ENCODE measurements at places on chromosomes 12 and 14.

- DNase-seq = no peak
These were observed 42.7 kb downstream of the GPHB5 start for GRCh38 chr14:63276016-63276415.

GRCh38 chr14:98886982-98887381 is 385.0 kb downstream of the BCL11B start:
- no peak for DNase-seq

GRCh38 chr14:31037709-31038221 is 11.6 kb upstream of the STRN3 start:
- DNase-seq = no peak

DNA sequence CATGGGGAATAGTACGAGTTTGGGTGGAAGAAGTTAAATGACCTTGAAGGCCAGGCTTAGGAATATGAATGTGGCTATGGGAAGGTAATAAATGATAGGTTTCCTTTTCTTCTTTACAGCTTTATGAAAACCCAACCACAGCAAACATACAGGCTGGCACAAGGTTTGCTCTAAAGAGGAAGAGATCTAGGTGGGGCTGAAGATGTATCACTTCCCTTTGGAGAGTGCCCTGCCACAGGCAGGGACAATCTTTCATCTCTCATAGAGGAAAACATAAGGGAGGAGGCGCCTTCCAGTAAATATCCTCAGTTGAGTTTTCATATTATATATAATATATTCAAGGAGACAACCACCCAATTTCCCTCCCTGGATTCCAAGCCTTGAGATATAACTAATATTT is 72.9 kb upstream of the FRMD6 start:
- DNase-seq = no peak

- no peak for DNase-seq
These were observed 36.3 kb upstream of the PNMA1 start for GRCh38 chr14:73750531-73750901.

- DNase-seq = no peak
These were observed 17.9 kb upstream of the CAMKK2 start for GRCh38 chr12:121314431-121314830.

- no peak for DNase-seq
These were observed 27.1 kb downstream of the GALNT4 start for GRCh38 chr12:89497467-89497866.

GRCh38 chr14:31886156-31886835 is 190.8 kb upstream of the ARHGAP5 start:
- DNase-seq = peak; percentile 60

GRCh38 chr12:111692575-111693210 is 6.8 kb downstream of the ACAD10 start:
- no peak for DNase-seq

- no peak for DNase-seq
These were observed 187.9 kb downstream of the ETV6 start for GRCh38 chr12:11837216-11837934.

- no peak for DNase-seq
These were observed 9.2 kb upstream of the HIP1R start for GRCh38 chr12:122825773-122826724.

DNA sequence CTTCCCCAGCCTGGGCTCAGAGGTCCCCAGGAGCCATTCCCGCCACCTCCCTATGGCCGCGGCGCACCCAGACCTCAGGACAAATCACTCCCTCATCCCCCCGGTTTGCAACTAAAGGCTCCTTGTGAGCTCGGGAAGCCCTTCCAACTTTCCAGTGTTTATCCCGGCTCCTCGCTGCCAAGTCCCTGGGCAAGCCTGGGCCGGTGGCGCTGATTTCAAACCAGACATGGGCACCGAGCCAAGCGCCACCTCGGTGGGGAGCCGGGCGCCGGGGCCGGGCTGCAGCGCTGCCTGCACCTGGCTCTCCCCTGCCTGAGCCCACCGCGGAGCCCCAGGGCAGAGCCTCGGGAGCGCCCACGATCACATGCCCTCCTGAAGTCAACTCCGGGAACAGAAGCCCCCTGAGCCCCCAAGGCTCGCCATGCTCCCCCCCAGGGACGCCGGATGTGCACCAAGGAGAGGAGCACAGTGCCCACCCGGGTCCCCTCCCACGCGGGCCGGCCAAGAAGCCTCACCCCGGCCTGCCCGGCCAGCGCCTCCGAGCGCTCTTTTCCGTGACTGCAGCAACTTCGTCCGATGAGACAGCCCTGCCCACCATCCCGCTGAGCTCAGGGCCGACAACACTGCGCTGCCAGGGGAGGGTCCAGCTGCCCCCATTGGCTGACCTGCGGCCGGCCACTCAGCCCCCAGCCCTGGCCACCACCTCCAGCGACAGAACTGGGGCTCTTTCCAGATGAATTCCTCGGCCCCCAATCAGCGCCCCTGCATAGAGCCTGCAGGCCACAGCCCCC is 50.0 kb downstream of the NCOR2 start:
- peak; percentile 43 for DNase-seq

- no peak for DNase-seq
These were observed 20.3 kb upstream of the EMP1 start for GRCh38 chr12:13176256-13176655.

- DNase-seq = no peak
These were observed 137.6 kb upstream of the SSTR1 start for GRCh38 chr14:38070061-38070588.

GRCh38 chr12:51323966-51324895 is at the start of gene BIN2:
TSS of gene BIN2 (minus strand) at chr12:51324174. CDS start at chr12:51324102, 72 bp downstream.
- DNase-seq = no peak

- no peak for DNase-seq
These were observed 35.6 kb downstream of the GNS start for GRCh38 chr12:64723630-64724029.

DNA sequence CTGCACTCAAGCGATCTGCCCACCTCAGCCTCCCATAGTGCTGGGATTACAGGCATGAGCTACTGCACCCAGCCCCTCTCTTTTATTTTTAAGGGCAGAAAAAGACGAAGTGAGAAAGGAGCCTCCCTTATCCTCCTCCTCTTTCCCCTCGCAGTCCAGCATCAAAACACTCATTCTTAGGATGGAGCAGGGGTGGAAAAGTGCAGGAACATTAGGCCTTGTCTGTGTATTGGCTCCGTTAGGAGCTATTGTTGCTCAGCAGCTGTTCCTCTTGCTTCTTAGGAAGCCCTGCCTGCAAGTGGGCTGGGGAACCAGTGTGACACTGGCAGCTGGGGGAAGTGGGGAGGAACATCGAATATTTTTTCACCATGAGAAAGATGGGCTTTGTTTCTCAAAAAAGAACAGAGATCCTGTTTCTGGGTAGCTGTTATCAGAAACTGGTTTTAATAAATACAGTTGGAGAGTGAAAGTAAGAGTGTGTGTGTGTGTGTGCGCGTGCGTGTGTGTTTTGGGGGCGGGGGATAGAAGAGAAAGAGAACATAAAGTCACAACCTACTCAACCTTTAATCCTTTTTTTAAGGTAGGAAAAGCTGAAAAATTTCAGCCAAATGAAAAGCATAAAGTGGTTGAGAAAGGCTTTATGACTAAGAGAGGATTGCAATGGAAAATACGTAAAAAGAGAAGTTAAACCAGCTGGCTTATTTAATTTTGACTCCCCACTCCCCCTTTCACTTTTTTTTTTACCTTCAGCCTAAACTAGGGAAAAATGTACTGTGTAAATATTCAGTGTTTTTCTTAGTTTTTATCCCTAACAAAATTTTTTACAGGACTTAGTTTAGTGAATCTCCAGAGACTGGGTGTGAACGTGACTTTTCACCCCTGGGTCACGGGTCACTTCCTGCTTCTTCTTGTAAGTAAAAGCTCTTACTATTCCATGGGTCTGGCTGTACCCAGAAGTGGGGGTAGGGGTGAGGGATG is 197.2 kb upstream of the PLEKHG7 start:
- DNase-seq = peak; percentile 16

GRCh38 chr14:78967111-78967809 is 797.1 kb downstream of the NRXN3 start:
- DNase-seq = peak; percentile 81

- peak; percentile 77 for DNase-seq
These were observed 116.2 kb downstream of the DIP2B start for GRCh38 chr12:50620978-50621360.

- peak; percentile 49 for DNase-seq
These were observed 63.7 kb downstream of the ZNF664 start for GRCh38 chr12:124036657-124037109.

DNA sequence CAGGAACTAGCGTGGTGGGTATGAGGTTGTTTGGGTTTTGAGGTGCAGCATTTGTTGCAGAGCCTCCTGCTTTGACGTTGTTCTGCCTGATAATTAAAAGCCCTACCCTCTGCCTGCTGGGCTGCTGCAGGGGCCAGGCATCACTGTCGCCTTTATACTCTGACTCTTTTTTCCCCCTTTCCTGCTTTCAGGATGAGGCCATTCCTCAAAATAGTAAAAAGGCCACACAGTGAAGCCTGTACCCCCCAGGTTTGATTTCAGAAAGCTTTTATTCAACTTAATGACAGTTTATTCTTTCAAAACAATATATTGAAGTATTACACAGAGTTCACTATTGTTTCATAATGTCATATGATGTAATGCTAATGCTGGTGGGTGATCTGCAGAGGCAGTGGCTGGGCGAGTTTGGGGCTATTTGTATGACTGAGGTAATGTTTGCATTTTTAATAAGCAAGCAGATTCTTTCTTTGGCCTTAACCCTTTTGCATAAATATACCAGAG is 9.1 kb downstream of the BORCS5 start:
- DNase-seq = peak; percentile 30

DNA sequence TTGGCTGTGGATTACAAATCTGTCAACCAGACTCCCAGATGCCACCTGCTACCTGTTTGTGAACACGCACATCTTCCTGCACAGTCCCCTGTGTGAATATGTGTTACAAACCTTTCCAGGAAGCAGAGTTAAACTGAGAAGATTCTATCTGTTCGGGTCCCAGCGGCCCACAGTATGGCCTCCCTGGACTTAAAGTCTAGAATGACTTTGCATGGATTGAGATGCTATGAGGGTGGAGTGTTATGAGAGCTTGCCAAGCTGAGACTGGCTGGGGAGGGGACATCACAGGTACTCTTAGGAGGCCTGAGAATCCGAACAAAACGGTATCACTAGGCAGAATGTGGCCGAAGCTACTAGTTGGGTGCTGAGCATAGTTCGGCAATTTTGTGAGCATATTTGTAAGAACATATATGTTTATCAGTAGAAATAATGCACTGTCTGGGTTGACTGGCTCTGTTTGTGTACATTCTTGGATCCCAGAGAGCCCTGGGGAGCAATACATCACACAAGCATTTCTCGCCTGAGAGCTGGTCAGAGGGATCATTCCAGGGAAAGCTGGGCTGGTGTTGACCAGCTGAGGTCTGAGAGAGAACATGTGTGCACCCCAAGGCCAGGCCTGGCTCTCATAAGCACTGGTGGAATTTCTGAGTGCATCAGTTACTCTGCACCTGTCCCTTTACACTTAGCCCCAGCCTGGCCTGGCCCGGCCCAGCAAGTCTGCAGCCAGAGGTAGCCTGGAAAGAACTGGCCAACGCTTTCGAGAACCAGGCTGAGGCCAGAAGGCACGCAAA is 29.8 kb upstream of the LTBP2 start:
- DNase-seq = peak; percentile 81

DNA sequence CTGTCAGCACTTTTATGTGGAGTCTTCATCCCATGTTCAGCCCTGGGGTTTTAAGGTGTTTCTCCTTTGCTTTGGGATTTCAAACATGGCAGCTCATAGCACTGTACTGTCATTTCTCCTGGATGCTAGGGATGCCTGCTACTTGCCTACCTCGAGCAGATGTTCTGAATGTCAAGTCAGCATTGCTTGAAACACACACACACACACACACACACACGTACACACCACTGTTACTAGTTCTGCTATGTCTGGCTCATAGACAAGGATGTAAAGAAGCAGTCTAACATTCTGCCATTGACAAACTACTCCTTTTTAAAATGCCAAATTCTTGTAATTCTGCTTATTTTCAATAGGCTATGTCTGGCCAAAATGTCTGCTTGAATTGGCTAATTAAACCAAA is 72.7 kb downstream of the SAMD4A start:
- peak; percentile 47 for DNase-seq

GRCh38 chr14:79369359-79370332 is 841.7 kb downstream of the DIO2 start:
- peak; percentile 90 for DNase-seq

DNA sequence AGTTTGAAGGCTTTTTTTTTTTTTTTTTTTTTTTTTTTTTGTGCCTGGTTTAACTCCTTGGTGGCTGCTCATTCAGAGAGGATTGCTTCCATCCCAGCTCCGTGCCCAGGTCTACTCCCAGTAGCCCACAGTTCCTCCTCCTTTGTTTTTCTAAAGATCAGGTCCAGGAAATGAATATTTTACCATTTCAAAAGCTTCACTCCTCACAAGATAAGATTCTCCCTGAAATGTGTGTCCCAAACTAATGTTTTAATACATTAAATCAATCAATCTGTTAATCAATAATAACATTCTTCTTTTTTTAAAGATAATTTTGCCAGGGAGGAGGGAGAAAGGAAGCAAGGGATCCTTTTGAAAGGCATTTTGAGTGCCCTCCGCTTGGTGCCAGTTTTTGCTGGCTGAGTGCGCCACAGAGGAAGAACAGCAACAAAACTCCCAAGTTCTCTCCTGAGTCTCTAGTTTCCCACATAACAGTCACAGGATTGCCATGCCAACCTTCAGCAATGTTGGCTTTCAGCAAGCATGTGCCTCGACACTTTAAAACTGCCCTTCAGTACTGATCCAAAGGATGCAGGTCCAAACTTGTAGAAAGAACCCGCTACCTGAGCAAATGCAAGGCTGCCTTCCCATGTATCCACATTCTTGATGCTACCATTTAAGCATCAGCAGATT is 99.2 kb downstream of the RMST start:
- DNase-seq = no peak
